Femur (tissue), 1 donor: ENCODE measurements at places on chromosomes 11 and 22.

- DNase-seq, result no peak
These were observed 23.9 kb upstream of the EED start for GRCh38 chr11:86220653-86221052.

- DNase-seq, result no peak
These were observed 64.5 kb downstream of the MPPED1 start for GRCh38 chr22:43476341-43476740.

- DNase-seq, result peak; percentile 68
These were observed 38.1 kb upstream of the KCNQ1OT1 start for GRCh38 chr11:2737866-2738265.

DNA sequence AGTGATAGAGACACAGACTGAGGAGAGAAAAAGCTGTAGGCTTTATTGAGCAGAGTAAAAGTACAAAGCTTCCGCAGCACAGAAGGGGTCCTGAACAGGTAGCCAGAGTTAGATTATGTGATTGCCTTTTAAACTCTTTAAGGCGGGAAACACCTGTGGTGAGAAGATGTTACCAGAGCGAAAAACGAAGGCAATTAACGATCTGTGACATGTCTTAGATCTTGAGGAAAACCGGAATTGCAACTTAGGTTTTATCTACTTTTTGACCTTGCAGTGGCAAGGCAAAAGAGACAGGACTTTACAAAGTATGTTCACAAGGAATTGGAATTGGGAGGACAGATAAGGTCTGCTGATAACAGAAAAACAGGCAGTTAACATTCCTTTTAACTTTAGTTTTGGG, 493.6 kb upstream of the FAT3 start:
- DNase-seq, result no peak

DNA sequence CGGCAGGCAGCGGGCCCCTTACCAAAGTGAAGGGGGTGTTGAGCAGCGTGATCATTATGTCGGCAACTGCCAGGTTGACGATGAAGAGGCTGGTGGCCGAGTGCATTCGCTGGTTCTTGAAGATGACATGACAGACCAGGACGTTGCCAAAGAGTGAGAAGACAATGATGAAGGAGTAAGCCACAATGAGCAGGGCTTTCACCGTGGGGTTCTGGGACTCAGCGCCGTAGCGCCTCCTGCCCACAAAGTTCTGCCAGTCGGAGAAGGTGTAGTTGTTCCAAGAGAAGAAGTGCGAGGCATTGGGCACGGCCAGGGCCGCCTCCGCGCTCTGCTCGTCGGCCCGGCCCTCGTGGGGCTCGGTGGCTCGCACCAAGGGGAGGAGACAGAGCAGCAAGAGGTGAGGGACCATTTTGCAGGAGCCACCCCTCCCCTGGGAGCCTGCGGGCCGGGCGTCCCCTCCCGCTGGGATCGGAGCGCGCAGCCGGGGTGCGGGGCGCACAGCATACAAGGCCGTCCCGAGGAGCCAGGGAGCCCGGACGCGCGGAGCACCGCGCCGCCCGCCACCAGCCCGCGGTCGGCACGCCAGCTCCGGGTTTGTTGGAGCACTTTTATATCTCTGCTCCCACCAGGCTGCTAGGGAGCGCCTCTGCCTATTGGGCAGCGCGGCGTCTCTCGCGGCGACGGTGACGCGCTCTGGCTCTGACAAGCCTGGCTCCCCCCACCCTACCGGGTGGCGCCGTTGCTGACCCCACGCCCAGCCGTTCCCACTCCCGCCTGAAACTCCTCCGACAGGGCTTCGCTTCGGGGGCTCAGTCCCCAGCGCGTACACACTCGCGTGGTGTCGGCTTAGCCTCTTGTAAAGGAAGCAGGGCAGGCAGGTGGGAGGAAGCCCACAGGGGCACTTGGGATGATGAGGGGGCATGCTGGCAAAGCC, at the start of gene GPR83:
Gene GPR83 (minus strand): TSS at position 581 of the 934 bp plus-strand sequence. CDS start 172 bp downstream, at position 409.
- peak; percentile 39 for DNase-seq

GRCh38 chr11:46278387-46279125, 1.1 kb downstream of the CREB3L1 start:
- DNase-seq, result peak; percentile 72
